ENCODE measurements at places on chromosomes 13 and 19.

DNA sequence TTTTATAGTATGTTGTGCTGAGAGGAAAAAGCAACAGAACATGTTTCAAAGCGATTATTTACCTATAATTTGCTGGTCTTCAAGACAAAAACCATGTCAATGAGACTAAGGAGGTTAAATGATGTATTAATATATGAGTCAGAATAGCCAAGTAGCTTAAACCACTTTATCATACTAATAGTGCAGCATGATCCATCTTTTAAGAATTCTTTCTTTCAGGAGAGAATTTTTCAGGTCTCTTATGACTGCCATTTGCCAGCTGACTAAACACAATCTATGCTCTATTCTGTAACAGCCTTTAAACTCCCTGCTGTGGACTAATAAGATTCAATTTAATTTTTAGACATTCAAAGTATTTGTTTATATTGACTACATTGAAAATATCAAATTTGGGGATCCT lies 93.7 kb downstream of the TRPC4 start:
- DNase-seq: no peak

DNA sequence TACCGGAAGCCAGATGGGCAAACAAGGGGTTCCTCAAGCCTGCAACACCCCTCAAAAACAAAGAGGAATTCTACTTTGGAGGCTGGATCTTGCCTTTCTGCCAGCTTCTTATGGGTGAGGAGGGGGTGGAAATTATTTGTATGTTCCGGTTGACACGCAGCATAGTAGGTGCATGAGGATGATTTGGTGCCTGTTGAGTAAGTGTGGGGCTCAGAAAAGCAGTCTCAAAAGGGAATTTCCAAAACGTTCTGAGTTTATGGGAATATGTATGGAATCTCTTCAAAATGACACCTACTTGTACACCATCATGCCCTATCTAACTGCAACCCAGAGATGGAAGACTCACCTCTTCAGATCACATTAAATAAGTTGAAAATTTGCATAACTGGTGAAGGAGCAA lies 3.0 kb upstream of the TECR start:
- DNase-seq: no peak

DNA sequence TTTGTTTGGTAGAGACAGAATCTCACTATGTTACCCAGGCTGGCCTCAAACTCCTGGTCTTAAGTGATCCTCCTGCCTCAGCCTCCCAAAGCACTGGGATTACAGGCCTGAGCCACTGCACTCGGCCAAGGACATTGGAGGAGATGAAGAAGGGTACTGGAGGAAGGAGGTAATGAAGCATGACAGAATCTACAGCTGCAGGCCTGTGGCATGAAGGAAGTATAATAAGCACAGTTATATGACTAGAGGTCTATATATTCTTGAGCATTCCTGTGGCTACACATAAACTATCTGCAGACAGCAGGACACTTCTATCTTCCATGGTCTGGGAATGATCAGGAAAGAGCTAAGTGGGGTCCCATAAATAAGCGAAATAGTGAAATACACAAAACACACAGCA lies 18.2 kb downstream of the ZNF565 start:
- no peak for DNase-seq

DNA sequence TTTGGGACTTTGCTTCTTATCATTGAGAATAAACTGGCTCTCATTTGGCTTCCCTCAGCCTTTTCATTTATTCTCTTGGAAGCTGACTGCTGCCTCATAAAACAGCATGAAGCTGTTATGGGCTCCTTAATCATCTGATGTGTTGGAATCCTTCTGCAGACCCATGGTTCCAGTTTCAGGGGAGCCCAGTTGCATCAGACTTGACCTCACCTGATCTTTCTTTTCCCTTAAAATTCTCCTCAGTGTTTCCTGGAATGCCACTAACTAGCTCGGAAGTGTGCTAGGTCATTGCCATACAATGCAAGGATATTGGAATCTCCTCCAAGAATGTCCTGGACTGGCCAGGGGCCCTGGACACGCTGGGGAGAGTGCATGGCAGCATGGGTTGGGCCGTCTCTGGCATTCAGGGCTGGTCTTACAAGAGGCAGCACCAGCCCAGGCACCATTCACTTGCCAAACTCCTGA lies 158.7 kb downstream of the FLT1 start:
- DNase-seq: no peak

DNA sequence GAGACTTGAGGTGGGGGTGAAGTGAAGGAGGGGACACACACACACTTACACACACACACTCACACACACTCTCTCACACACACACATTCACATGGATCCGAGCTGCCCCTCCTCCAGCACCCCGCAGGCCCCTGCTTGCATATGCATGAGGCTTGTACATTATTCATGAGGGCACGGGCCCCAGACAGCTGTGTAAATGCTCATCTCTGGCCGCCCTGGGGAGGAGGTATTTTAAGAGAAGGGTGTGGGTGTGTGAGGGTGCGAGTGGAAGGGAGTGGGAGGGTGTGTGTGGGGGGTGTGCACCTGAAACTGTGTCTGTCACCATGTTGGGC lies 2.4 kb downstream of the NCAN start:
- DNase-seq: no peak

GRCh38 chr13:110542169-110542796 lies 19.2 kb downstream of the RAB20 start:
- DNase-seq: no peak

DNA sequence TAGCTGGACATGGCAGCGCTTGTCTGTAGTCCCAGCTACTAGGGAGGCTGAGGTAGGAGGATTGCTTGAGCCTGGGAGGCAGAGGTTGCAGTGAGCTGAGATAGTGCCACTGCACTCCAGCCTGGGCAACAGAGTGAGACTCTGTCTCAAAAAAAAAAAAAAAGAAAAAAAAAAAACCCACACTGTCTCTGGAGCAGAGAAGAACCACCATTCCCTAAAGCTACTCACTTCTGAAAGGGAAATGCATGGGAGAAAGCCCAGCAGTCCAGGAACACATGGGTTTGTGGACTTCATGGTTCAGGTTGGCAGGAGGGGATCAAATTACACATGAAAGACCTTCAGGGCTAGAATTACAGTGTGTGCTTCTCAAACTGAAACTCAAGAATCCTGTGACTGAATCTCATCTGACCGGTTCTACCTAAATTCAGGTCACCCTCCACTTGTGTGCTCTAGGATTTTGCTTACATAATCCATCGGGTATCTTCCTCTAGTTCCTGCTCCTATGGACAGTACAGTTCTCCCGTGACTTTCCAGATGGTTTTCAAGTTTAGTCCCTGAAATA lies 30.2 kb upstream of the CPB2 start:
- DNase-seq: no peak

- no peak for DNase-seq
Measured at GRCh38 chr19:19524053-19524452, 4.7 kb upstream of the YJEFN3 start.

- no peak for DNase-seq
Measured at GRCh38 chr13:109767023-109767422, 19.4 kb downstream of the IRS2 start.

DNA sequence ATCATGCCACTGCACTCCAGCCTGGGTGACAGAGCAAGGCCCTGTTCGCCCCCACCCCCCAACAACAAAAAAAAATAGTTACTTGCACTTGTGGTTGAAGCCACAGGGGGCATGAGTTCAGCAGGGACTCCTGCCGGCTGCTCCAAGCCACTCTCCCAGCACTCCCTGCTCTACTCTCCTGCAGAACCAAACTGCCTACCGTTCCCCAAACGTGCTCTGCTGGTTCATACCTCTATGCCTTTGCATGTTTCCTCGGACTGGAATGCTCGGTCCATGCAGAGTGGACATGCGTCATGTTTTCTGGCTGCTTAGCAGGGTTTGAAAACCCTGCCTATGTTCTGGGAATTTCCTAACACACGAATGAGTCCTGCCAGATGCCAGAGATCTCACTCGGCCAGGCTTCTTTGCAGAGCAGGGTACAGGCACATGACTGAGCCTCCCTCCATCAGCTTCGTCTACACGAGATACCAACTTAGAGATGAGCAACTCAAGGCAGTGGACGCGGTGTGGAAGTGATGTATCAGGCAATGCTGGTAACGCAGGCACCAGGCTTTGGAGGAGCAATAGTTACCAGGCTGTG lies 8.5 kb upstream of the SLC25A15 start:
- DNase-seq: no peak

DNA sequence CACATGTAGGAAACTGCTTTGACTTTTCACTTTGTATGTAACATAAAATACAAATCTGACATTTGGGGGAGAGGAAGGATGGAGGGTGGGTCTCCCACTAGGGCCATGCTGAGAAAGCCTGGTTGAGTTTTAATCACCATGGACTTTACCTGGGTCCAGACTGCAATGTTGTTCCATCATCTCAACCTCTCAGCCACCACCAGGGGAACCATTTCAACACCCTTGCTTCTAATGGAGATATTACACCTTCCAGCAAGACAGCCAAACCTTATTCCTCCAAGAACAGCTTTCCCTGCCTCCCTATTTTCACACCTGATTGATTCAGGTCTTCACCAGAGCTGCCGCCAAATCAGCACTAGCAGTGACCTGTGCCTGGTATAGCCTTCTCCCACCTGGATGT lies 56.0 kb downstream of the ZAR1L start:
- DNase-seq: no peak
